ENCODE measurements at places on chromosomes 4 and X.

DNA sequence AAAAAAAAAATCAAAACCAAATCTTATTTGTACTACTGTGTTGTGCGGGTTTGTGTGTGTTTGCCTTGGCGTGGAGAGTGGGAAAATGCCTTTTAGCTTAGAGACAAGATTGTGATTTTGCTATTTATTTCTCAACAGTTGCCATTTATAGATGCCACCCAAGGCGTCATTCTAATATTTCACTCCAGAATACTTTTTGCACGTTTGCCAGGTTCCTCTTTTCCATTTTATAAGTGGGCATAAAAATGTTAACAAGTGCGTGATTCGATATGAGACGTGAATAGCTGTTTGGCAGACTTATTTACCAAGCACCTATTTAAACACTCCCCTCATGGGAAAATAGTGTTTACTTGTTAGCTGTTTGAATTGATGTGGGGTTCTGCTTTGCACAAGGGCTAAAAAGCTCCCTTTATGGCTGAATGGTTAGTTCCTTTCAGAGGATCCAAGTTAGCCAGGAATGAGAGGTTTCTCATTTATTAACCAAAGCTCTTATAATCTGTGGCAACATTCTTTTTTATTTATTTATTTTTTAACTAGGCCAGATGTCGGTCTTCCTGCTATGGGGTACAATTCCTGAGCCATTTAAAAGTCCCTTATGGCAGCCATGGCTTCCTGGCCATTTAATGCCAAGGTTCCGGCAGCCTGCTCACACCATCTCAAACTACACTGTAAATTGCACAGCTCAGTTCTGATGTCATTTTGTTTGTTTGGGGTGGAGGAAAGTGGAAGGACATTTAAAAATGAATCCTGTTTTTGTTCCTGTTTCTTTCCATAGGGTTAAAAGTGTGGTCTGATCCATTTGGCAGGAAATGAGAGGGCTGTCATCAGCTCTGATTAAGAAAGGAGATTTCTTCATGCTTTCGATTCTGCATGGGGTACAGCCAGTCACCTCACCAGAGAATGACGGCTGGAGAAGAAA, 14.6 kb downstream of the SMIM20 start:
- no peak for DNase-seq

GRCh38 chr4:107600436-107600835, 119.6 kb downstream of the PAPSS1 start:
- DNase-seq, result no peak

GRCh38 chrX:19879181-19879580, 8.2 kb downstream of the SH3KBP1 start:
- no peak for DNase-seq

DNA sequence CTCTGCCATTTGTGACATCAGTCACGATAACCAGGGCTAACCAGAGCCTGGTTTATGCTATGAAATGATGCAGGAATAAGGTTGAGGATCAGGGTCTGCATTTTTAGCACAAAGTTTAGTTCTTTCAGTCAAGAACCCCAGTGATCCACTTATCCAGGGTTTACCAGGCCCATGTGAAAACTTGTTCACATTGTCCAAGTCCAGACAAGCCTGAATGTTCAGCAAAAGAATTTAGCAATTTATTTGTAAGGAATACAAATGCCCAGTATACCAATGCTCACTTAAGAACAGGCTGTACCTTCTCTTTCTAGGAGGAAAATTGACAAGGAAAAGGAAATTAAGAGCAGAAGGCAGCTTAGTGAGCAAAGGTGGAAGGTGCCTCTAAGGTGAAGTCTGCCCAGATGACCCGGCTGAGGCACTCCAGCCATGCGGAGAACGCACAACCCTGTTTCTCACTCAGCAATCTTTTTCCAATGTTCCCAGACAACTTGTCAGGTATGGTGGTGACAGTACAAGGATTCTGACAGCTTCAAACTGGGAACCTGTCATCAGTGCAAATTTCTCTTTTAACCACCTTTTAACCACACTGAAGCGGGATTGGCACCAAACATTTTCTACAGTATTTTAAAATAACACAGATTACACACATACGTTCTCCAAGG, 54.0 kb downstream of the TBC1D9 start:
- DNase-seq, result no peak
